KG1 (cell line): ENCODE measurements at places on chromosomes 4 and X.

DNA sequence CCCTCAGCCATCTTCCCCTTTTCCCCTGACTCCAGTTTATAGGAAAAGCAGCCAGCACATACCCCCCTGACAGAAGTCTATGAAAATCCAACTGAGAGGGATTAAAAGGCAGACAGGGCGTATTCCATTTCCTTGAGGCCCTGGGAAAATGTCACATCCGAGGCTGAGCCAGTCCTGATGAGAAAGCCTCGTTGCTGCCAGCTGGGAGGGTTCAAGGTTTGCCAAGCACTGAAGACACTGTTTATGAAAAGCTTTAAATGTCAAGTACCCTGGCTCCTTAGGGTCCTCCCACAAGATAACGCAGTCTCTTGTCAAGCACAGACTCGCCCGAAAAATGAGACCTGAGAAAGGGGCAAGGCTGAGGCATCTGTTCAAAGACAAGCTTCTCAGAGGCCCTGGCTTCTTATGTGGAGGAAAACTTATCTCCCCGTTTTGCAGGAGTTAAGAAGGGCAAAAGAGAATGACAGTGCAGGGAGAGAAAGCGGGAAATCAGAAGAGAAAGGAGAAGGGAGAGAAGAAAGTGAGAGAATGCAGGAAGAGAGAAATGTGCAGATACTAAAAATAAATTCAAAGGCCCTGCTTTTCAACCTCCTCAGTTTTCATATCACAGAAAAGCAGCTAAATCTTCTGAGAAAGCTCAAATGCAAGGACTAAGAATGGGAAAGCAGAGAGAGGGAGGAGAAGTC lies 44.7 kb downstream of the SCD5 start:
- DNase-seq = no peak

GRCh38 chr4:24794051-24794450 lies 1.3 kb upstream of the SOD3 start:
- no peak for DNase-seq

DNA sequence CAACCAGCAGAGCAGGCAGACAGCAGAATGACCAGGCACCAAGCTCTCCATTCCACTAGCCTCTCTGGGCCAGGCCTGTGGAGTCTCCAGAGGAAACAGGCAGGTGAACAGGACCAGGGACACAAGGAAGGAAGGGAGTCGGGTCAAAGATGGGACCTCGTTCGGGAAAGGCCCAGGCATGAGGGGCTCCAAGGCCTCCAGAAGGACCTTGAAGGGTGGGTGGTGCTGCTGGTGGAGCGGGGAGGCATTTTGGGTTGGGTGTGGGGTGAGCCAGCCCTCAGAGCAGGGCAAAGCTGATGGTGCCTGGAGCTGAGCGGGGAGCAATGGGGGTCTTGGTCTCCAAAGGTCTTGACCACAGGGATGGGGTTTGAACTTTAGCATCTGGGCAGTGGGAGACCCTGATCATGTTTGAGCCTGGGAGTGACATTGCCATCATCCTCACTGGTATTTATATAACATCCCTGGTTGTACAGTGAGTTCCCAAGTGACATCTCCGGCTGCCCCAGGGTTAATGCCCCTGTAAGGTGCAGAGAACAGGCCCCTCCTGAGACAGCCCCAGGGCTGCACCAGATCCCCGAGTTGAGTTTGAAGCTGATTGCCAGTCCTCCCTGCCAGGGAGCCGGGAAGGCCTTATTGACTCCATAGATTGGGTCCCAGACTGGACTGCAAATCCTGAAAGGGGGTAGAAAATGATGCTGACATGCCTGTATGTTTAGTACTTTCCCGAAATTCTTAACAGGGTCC lies 52.7 kb downstream of the PSAPL1 start:
- DNase-seq = no peak

DNA sequence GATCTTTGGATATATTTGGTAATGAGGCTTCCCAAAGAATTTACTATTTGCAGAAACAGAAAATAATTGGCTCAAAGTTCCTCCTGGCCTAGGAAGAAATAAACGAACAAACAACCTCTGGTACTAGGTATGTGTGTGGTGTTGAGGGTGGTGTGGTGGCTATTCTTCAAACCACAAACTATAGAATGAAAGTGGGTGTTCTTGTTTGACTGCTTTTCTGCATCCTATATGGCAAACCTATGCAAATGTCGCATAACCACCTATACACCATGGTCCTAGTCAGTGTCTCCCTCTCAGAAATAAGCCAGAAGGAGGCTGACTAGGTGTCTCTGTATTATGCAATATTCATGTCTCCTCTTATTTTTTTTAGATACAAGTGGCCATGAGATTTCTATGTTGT lies 106.6 kb upstream of the PCDH18 start:
- no peak for DNase-seq

DNA sequence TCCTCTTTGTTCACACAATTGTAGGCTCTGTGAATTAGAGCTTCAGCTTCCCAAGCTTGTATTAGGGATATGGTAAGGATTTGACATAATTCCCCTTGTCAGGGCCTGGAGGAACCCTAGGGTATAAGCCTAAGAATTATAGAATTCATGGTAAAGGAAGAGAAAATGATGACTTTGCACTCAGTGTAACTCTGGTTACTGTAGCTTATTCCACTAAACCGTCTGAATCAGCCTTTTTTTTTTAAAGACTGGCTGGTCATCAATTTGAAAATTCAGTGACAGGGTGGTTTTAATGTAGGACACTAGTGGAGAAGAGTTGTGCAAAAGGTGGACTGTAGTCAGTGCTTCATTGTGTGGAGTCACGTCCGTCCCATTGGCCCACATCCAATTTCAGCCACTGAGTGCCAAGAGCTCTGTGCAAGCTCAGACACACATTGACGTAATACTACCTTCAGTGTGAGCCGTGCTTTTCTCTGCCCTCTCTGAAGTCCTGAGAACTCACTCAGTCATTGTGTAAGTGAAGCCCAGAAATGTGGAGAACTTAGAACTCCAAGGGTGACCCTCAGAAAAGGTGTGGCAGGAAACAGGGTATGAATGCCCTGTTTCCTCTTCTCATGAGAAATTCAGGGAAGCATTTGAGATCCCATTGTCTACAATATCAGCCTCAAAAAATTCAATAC lies 449.8 kb downstream of the C4orf33 start:
- DNase-seq = no peak

- DNase-seq = no peak
Measured at GRCh38 chr4:107850438-107850837, 25.7 kb downstream of the SGMS2 start.

DNA sequence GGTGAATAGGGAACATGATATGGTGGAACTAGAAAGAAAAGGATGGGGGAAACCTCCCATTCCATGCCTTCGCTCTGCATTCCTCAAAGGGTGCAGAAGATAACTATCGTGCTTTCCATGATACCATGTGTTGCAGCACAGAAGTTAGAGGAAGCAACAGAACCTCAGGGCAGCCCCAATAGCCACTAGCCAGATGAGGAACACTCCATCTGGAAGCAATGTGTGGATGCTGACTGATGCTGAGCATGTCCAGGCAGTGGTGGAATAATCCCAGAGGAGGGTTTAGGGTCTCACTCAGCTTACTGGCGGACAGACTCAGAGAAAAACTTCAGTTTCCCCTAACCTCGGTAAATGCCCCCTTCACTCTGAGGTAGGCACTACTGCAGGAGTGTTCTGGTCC lies 7.5 kb downstream of the SMIM10 start:
- DNase-seq = no peak

- no peak for DNase-seq
Measured at GRCh38 chr4:98565681-98566301, 92.6 kb downstream of the TSPAN5 start.

- no peak for DNase-seq
Measured at GRCh38 chr4:139368998-139369397, 66.7 kb upstream of the NDUFC1 start.

- no peak for DNase-seq
Measured at GRCh38 chr4:26083987-26084386, 170.0 kb downstream of the SMIM20 start.

- no peak for DNase-seq
Measured at GRCh38 chr4:35124106-35124505, 1120.2 kb downstream of the ARAP2 start.

GRCh38 chrX:13923289-13923688 lies 106.4 kb upstream of the GPM6B start:
- no peak for DNase-seq

GRCh38 chrX:118536687-118537461 lies 41.3 kb downstream of the DOCK11 start:
- DNase-seq = no peak

DNA sequence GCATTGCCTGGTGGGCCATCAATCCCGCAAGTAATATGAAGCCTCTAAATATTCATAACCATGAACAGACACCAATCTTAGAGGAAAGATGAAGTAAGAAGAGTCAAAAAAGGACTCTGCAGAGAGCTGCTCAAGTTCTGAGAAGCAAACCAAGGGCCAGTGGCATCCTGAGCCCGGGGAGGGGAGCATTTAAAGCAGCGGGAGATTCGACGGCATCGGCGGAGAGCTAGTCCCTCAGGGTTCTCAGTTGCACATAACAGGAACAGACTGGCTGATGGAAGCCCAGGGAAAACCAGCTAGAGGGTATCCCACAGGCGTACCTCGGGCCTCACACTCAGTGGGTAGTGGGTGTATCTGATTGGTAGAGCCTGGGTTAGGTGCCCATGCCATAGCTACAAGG lies 4.9 kb upstream of the PNMA6E start:
- DNase-seq = no peak

- no peak for DNase-seq
Measured at GRCh38 chr4:36353998-36354397, 72.6 kb downstream of the DTHD1 start.

GRCh38 chr4:158805635-158806471 lies 37.0 kb downstream of the FNIP2 start:
- no peak for DNase-seq

DNA sequence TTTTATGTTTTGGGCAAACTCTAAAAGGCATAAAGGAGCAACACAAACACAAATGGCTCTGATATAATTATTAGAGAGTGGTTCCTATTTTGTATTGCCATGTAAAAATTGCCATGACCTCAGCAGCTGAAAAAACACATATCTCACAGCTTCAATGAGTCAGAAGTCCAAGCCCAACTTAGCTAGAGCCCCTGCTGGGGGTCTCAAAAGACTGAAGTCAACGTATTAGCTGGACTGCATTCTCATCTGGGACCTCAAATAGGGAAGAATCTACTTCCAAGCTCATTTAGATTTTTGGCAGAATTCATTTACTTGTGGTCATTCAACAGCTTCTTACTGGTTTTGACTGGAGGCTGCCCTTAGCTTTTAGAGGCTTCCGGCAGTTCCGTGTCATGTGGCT lies 47.4 kb downstream of the FREM3 start:
- no peak for DNase-seq

- no peak for DNase-seq
Measured at GRCh38 chrX:21738210-21738949, 19.5 kb downstream of the SMPX start.

GRCh38 chr4:124710911-124711310 lies 1.6 kb downstream of the ANKRD50 start:
- no peak for DNase-seq

- no peak for DNase-seq
Measured at GRCh38 chr4:34269613-34270012, 1974.7 kb downstream of the ARAP2 start.

GRCh38 chr4:101823864-101824263 lies 33.3 kb downstream of the BANK1 start:
- DNase-seq = no peak

DNA sequence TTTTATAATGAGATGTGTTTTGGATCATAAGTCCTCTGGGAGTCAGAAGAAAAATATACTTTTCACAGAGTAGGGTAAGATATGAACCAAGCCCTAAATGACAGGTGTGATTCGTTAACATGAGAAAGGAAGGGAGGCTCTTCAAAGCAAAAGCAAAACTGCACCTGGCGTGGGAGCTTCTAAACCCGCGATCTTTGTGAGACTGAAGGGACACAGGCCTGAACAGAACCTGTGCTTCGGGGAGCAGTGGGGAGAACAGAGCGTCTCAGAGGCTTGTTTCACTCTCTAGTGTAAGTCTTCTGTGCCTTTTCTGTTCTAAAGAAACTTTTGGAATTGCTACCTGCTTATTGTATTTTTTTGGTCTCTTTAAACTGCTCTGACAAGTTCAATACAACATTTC lies 30.2 kb upstream of the CYP4V2 start:
- no peak for DNase-seq

DNA sequence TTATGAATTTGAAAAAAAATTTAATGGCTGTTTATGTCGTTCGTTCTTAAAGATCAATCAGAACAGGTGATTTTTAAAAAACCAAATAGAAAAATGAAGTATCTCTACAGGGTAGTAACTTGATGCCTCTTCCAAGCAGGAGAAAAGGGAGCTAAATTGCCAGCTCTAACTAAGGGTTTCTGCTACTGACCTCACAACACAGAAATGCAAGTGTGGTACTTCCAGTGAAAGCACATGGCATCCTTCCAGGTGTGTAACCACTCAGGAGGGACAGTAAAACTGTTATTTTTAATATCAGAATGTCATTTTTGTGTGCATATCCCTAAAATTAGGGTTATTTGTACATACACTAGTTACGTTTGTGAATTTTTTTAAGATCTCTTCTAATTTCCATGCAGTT lies 116.8 kb upstream of the ZCCHC13 start:
- no peak for DNase-seq

DNA sequence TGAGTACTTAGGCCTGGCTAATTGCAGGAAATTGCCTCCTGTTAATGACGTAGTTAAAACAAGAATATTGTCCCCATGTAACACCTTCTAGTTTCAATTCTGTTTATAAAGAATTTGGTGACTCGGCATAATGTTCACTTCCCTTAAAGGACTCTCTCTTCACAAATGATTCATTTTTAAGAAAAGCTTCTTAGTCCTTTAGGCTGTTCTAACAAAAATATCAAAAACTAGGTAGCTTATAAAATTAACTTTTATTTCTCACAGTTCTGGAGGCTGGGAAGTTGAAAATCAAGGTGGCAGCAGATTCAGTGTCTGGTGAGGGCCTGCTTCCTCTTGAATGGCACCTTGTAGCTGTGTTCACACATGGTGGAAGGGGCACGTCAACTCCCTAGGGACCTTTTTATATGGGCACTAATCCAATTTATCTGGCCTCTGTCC lies 23.8 kb downstream of the COL25A1 start:
- DNase-seq = no peak

DNA sequence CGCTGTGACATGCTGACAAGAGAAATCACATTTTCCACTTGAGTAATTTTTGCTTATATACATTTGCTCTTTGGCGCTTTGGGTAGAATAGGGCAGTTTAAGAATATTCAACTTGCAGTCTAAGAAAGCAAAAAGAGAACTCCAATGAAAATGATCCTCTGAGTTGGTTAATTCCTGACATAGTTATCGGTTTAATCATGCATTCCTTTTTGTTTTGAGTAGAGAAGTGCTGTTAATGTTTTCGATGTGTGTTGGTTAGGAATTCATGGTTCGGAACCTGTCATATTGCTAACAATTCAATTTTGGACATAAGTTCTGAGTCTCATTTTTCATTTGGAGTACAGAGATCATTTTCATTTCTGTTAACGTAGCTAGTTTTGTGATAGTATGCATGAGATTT lies 700.6 kb upstream of the PITX2 start:
- DNase-seq = no peak
